Stimulated activated CD4-positive, alpha-beta T cell treated with anti-CD3 and anti-CD28 coated beads, Interleukin-12 subunit alpha, Interleukin-12 subunit beta, amount 100 ng/mL, for 4 hours (primary cell): ENCODE measurements at places on chromosomes 1 and 21.

DNA sequence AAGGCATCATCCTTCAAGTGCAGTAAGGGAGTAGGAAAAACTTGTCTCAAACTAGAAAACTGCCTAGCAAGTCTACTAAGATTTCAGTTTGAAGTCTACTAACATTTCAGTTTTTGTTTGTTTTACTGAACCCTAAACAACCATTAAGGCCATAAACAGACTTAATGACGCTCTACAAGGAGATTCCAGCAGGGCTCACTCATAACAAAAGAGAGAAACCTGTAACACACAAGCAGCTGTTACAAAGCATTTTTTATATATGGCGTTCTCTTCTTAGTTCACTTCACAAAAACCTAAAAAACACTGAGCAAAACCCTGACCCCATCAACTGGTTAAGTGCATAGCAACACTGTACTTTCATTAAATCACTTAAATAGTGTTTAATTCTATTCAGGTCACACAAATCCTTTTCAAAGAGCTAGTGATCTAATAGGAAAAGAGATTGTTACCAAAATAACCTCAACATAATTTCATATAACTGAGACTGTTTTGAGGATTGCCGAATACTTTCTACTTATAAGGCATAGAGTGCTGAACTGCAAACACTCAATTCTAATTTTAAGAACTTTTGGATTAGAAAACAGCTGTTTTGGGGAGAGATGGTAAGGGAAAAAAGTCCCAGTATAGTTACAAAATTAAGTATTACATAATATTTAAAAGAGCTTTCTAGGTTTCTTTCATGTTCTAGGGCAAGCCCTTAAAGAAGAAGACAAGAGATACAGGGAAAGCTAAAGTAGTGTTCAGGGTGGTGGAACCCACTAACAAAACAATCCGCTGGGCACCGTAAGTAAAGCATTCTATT lies 1.4 kb downstream of the B3GALNT2 start:
- no peak for DNase-seq

DNA sequence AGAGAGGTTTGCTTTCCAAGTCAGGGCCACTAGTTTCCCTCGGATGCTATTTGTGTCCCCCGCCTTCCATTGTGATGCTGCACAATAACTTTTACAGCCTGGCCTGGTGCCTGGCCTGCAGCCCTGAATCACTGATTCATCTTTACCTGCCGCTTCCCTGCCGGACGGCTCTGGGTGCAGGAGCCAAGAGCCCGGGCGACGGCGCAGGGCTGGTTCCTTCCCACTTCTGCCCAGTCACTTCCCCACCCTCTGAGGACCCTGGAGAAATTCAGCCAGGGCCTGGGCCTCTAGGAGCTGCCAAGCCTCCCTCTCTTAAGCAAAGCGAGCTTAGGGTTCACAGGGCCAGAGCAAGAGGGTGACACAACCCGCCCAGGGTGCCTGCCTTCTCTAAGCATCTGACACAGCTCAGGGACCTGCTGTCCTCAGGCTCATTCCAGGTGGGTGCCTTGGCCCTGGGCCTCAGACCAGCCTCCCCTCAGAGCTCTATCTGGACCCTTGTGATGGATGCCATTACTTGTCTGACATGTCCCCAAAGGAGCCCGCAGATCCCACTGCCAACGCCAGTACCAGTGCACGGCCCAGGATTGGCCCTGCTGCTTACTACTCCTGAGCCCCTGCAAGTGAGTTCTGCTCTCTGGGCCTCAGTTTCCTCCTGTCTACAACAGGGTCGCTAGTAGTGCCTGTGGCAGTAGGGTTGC lies 381.0 kb upstream of the VAMP3 start:
- no peak for DNase-seq

- DNase-seq = no peak
Observed at GRCh38 chr1:206566999-206567398, 45.3 kb downstream of the EIF2D start.

GRCh38 chr1:62386351-62387121 lies 50.3 kb upstream of the USP1 start:
- no peak for DNase-seq

GRCh38 chr1:81325397-81325796 lies 475.3 kb upstream of the ADGRL2 start:
- DNase-seq = no peak

GRCh38 chr1:182687361-182687760 lies 3.0 kb upstream of the RGS8 start:
- no peak for DNase-seq

GRCh38 chr1:19424651-19425570 lies 60.4 kb downstream of the CAPZB start:
- DNase-seq = no peak

DNA sequence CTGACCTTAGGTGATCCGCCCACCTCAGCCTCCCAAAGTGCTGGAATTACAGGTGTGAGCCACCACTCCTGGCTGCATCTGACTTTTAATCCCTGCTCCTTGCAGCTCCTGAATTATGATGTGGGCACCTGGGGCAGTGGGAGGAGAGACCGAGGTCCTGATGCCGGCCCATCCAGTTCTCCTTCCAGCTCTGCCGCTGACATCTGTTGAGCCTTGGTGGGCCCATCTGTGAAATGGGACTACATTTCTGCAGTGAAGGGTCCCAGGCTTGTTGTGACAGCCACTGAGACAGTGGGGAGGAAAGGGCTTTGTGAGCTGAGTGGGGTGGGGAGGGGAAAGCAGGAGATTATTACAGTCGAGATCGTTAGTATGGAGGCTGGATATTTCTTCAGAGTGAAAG lies 11.8 kb downstream of the PLA2G2F start:
- DNase-seq = no peak

DNA sequence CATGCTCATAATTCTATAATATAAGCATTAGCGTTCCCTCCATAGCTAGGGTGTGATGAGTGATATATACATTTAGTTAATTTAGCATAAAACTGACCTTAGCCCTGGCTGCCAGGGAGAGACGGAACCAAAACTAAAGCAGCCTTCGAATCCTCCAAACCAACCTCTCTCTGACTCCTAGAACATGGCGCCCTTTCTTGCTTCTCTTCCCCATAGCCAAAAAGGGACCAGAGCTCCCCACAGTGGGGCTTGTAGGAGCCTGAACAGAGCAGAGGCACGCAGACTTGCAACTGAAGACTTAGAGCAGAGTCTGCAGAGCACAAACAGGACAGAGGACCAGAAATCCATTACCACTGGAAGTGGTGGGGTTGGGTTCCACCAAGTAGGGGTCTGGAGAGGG lies 17.7 kb downstream of the IRF2BP2 start:
- no peak for DNase-seq

- DNase-seq = no peak
Observed at GRCh38 chr1:3461934-3462275, 7.4 kb downstream of the ARHGEF16 start.

DNA sequence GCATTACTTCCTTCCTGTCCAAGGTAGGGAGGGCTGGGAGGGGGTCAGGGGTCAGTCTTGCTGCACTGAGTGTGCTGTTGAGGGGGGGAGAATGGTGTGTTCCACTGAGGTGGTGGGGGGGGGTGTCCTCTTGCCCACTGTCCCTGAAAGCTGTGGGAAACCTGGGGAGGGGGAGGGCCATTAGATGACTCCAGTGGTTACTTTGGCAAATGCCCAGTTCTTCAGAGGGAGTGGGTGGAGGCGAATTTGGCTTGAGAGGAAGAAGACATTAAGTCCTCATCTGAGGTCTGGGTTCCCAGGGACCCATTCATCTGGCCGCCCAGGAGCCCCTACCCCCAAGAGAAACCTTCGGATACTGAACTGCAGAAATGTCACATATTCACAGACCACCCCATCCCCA lies 36.2 kb downstream of the MEF2D start:
- no peak for DNase-seq

DNA sequence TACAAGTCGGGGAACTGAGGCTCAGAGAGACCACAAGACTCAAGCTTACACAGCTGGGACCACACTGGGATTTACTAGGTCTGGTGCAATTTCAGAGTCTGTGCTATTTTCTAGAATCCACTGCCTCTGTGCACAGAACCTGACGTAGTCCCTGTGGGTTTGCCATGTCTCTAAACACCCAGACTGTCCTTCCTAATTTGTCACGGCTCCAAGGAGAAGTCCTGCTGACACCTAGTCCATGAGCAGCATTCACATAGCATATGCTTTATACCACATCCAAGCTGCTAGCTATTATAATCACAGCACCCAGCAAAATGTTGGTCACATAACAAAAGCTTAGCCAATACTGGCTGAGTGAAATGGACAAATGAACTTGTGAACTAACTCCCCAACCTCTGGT lies 79.0 kb upstream of the HMGB4 start:
- no peak for DNase-seq

GRCh38 chr1:244361764-244362473 lies 89.8 kb downstream of the ADSS2 start:
- DNase-seq = no peak

DNA sequence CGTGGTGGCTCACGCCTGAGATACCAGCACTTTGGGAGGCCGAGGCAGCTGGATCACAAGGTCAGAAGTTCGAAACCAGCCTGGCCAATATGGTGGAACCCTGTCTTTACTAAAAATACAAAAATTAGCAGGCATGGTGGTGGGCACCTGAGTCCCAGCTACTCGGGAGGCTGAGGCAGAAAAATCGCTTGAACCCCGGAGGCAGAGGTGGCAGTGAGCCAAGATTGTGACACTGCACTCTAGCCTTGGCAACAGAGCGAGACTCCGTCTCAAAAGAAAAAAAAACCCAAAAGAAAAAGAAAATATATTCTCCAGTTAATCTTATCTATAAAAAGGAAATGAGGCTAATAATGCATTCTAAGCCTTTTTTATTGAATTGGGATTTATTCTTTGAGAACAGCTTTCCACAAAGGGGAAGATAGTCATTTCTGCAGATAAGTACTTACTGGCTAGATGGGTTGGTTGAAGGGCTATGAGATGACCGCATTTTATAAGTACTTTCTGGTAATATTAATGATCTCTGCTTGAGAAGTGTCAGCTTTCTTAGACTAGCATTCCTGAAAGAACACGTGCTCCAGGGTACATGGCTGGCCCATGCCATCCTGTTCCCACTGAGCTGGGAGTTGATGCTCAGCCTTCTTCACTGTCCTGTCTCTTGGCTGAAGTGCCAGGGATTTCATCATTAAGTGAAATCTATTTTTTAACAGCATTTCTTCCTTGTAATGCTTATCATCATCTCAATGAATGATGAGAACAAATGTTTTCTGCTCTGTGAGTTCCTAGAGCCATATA lies 57.9 kb downstream of the SASS6 start:
- DNase-seq = no peak

DNA sequence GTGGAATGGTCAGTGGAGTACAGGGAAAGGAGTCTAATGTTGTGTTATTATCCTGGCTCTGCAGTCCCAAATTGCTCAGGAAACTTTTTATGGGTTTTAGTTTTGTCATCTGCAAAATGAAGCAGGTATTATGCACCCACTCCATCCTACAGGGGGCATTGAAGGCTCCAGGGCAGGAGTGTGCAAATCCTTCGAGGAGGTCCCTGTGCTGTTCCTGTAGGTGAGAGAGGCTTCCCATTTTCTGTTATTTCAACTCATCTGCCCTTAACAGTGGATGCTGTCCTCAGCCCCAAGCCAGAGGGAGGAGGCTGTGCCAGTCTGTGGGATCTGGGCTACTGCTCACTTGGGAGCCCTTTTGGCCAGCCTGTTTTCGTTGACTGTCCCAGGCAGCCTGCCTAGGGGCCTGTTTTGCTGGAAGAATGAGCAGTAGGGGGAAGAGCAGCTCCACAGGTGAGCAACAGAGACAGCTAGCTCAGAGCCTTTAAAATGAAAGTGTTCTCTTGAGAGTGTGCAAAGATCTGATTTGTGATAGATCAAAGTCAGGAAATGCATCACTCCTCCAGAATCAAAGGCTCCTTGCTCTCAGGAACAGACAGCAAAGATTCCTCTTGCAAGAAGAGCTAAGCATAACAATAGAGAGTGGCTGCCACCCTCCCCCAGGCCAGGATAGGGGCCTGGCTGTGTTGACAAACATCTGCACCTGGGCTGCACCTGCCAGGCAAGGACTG lies 317.6 kb upstream of the PROX1 start:
- no peak for DNase-seq

DNA sequence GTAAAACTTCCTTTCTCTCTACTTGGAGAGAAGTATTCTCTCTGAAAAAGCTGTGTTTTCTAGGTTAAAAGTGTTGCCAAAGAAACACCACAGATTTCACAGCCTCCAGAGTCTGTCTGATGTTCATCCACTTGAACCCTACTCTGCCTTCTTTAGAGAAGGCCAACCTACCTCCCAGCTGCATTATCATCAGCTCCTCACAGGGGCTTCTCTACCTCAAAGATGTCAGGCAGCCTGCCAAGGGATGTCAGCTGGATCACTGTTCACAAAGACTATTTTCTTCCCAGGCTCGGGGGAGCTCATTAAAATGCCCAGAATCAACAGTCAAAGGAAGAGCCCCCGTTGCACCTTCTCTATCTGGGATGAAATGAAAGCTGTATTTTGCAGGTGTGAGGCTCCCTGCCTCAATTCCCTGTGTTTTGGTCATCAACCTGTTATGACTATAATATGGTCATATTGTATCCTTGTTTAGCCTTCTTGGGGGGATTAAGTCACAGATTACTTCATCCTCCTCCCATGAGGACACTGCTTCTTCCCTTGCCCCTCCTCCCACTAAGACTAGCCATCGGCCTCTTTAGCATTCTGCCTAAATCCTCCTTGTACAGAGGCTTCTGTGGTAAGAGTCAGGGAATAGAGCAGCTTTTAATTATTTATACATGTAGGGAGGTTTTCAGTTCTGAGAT lies 25.7 kb downstream of the ANGPTL7 start:
- no peak for DNase-seq

DNA sequence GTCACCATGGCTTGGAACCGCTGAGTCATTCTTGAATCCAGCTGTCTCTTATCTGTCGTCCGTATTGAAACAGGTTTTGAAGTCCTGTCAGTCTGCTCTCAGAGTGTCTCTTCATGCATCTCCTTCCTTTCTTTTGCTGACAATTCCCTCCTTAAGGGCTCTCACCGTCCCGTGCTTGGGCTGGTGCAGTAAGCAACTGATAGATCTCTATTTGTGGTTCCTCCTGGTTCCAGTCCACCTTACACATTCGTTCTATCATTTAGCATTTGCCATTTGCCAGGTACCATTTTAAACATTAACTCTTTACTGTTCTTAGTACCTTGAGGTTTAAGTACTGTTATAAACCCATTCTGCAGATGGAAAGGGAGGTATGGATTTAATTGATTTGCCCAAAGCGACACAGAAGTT lies 88.9 kb downstream of the DYRK1A start:
- no peak for DNase-seq

- no peak for DNase-seq
Observed at GRCh38 chr1:234621657-234622335, 11.8 kb upstream of the IRF2BP2 start.

- no peak for DNase-seq
Observed at GRCh38 chr1:245541369-245541768, 386.6 kb downstream of the KIF26B start.

- DNase-seq = no peak
Observed at GRCh38 chr1:219374046-219374566, 200.4 kb downstream of the LYPLAL1 start.

- no peak for DNase-seq
Observed at GRCh38 chr1:246726255-246726679, 2.1 kb downstream of the SCCPDH start.

- no peak for DNase-seq
Observed at GRCh38 chr1:43225168-43225567, 44.6 kb upstream of the TMEM125 start.

DNA sequence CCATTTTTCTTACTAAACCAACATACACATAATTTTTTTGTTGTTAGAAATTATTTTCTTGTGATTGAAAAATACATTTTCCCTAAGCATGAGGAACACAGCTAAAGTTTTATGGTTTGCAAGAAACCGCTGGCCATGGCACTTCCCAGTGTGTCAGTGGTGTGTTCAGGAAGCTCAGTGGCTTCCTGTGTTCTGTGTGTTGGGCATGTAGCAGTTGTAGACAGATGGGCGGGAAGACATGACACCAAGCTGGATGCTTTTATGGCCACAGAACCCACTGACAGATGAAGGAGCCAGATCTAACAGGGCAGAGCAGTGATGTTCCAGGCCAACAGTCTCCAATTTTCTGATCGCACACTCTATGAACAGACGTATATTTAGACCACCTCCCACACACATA lies 119.8 kb downstream of the GALNT2 start:
- DNase-seq = no peak
